Retina (tissue), 1 donor: ENCODE measurements at places on chromosomes 2 and 18.

DNA sequence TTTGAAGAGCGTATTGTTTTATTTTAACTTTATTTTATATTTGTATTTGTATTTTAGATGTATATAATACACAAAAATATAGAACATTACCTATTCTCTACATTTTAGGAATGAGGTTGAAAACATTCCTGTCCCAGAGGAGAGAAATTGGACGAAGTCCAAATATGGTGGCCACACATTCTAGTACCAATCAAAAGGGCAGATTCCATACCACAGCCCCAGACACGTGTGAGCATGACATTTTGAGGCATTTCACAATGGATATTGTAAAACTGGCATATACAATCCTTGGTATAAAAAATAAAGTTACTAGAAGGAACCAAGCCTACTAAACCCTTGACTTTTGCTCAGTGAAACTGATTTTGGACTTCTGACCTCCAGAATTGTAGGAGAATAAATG, 50.6 kb downstream of the C2orf76 start:
- DNase-seq = no peak

- DNase-seq = no peak
These were observed 12.2 kb upstream of the HDAC4 start for GRCh38 chr2:239412905-239413603.

DNA sequence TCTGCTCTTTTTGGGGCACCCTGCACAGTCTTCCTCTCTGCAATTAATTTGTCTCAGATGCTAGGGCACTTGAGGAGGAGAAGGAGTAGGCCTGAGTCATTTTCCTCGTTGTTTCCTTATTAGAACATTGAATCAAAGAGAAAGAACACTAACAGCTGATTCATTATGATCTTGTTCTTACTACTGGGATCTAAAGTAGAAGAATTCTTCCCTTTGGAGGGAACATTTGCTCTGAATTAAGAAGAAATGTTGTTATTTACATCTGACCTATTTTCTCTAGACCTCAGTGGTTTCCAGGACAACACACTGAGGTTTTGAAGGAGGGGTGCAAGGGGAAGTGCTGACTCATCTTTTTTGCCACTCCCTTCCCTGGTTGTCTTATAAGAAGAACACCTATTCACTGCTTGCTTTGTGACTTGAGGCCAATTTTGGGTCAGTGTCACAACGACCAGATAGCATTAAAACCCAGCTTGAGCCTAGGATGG, 24.3 kb upstream of the STAT1 start:
- DNase-seq = no peak

DNA sequence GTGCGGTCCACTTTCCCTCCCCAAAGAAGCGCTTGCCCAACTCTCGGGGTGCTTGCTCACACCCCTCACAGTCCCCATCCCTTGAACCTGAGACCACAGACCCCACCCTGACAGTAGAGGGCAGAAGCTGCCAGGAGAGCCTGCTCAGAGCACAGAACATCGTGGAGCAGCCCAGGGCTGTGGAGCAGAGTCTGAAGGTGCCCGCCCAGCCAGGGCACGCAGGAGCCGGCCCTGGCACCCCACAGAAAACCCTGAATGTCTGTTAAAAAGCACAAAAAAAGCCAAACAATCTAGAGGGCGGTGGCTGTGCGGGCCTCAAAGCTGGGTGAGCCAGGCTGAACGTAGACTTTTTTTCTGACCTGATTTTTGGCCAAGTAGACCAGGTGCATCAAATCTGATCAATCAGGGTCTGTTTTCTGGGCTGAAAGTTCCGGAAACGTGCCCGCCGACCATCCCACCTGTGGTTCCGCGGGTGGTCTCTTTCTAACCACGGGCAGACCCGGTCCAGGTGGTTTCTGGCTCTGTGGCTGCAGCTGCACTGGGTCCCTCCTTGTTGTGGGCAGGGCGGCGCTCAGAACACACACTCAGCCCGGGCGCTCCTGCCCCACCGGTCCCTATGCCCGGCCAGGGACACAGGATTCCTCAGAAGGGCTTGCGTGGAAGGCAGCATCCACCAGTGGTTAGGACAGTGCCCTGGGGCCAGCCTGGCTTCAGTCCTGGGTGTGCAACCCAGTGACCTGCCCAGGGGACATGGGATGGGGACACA, 66.3 kb downstream of the SLC66A2 start:
- DNase-seq = no peak

DNA sequence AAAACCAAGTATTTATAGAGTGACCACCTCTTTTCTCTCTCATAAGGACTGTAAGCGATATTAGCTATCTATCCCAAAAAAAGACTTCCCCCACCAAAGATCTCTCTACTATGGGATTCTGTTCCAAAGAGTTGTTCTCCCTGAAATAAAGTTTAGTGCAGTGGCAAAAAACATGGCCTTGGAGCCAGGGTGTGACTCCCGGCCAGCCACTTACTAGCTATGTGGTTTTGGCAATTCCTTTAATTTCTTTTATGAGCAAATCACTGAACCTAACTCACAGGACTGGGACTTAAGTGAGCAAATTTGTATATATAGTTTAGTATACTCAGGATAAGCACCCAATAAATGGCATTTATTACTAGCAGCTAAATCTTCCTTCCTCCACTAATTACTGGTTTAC, 42.6 kb downstream of the SESTD1 start:
- DNase-seq = no peak
